NCI-H1930 (cell line): ENCODE measurements at places on chromosomes 2 and 18.

- no peak for DNase-seq
Observed at GRCh38 chr18:42030586-42031182, 75.7 kb downstream of the PIK3C3 start.

DNA sequence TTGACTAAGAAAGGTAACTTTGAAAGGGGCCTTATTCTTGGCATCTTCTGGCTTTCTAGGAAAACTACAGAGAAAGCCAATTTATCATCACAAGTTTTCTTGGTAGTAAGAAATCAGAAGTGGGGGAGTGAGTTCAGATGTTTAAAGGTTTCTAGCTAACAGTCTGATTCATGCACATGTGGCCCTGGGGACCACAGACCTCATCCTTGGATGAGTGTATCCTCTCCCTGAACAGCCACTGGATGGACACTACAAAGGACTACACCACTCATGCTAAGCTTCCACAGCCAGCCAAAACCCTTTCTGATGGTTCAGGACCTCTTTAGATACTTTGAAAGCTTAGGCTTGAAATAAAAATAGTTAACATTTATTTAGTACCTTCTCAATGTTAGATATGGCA lies 218.3 kb upstream of the STK17B start:
- DNase-seq = no peak

- DNase-seq = no peak
Observed at GRCh38 chr2:794554-795241, 117.5 kb upstream of the TMEM18 start.

DNA sequence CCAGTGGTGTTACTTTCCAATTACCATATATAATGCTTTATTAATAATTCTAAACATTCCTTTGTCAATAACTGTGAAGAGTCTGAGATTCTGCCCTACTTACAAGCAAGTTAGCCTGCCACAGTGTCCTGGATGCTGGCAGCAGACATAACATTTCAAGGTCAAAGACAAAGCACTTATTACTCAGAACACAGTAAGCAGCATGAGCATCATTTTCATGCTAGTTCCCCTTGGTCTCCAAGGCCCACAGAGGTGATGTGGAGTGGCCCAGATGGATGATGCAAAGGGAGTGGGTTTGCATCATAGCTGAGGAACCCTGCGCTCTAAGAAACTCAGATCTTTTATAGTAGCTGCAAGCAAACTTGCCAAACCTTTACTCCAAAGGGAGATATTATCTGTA lies 349.7 kb downstream of the ZEB2 start:
- no peak for DNase-seq

DNA sequence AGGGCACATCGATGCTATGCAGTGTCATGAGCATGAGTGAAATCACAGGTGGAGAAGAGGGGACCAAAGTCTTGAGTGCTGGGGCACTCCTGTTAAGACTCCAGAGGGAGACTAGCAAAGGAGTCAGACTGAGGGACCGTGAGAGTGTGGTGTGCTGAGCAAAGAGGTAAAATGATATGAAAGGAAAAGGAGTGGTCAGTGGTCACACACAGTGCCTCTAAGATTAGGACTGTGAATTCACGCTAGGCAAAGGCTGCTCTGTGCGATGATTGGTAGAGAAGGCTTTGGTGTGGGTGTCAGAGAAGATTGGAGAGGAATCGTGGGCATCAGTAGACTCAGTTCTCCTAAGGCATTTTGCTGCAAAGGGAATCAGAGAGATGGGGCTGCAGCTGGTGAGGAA lies 12.8 kb downstream of the SOCS6 start:
- DNase-seq = no peak

DNA sequence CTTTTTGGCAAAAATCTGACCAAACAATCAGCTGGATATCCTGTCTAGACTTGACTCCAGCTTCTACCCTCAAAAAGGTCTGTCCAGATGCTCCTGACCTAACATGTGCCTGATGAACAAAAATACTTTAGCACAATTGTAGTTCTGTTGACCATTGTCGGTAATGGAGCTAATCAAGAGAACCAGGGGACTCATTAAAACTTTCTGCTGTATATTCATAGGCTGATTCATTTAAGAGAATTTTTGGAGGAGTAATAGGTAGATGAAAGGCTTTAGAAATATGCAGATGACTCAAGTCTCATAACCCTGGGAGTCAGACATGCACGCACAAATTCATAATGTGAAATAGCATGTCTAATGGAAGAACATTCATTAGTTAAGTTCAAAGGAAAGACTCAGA lies 514.2 kb downstream of the TXNL1 start:
- no peak for DNase-seq

GRCh38 chr2:240993446-240994170 lies 4.8 kb upstream of the SNED1 start:
- DNase-seq = no peak

- no peak for DNase-seq
Observed at GRCh38 chr2:1600191-1601066, 143.9 kb downstream of the PXDN start.

- DNase-seq = no peak
Observed at GRCh38 chr2:24304631-24305030, 55.7 kb downstream of the ITSN2 start.
